ENCODE measurements at places on chromosomes 5 and 9.
A peak's percentile ranks its signal among the peaks of the same experiment; 100 is the strongest.

DNA sequence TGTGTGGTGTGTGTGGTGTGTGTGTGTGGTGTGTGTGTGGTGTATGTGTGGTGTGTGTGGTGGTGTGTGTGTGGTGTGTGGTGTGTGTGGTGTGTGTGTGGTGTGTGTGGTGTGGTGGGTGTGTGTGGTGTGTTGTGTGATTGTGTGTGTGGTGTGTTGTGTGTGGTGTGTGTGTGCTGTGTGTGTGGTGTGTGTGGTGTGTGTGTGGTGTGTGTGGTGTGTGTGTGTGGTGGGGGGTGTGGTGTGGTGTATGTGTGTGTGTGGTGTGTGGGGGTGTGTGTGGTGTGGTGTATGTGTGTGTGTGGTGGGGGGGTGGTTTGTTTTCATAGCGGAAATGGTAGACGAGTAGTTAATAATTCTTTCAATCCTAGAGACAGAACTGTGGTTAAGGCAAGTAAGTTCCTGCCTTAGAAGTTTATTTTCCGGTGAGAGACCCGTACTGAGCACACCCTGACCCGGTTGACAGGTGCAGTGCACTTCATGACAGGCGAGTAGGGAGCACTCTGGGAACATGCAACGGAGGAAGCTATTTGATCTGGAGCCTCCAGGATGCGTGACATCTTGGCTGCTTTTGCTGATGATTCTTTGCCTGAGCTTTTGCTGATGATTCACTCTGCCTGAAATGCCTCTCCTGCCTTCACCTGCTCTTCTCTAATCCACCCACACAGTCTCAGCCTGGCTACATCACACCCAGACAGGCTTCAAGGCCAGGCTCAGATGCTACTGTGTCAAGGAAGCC, 21.7 kb upstream of the FAT2 start:
- peak; percentile 30 for DNase-seq

DNA sequence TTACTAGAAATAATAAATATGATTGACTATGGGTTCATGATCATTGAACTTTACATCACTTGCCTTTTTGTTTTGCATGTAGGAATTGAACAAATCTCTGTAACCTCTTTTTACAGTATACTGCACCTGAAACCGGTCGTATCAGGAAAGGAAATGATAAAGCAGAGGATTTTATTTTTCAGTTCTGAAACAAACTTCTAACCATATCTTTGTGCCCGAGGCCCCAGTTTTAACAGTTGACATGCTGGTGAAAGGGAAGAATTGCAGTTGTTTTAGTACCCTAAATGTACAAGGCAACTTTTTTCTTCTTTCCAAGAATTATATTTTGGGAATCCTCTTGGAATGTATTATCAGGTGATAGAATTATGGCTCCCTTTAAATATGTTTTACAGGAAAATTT, 27.8 kb downstream of the TMEM38B start:
- DNase-seq, result no peak

DNA sequence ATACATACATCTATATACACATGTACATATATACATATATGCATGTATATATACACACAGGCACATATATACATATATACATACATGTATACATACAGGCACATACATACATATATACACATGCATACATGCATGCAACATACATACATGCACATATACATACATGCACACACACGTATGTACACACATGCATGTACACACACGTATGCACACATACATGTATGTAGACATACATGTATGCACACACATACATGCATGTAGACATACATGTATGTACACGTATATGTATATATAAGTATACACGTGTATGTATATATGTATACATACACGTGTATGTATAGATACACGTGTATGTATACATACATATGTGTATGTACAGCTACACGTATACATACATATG, 617.0 kb downstream of the RAB3C start:
- DNase-seq, result no peak

- DNase-seq, result no peak
These were observed 176.4 kb upstream of the PITX1 start for GRCh38 chr5:135210286-135211055.

GRCh38 chr5:125151150-125151900, 404.9 kb upstream of the ZNF608 start:
- no peak for DNase-seq

DNA sequence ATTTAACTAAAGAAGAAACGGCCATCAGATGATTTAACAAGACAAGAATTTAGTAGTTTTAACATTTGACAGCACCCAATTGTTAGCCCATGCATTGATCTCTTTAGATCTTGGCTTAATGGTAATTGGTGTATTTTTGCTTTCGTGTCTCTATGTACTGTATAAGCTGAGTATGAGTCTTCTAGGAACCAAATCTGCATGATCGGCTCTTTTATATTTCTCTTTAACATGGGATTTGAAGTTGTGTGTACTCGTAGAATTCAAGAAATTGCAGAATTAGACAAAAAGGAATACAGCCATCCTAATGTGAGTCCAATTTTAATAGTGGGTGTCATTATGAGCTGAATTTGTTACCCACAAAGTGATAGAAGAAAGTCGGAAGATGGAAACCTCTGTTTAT, 438.9 kb upstream of the WWC1 start:
- DNase-seq, result no peak

- no peak for DNase-seq
These were observed 171.7 kb downstream of the PIK3R1 start for GRCh38 chr5:68387074-68387796.

- no peak for DNase-seq
These were observed 5.4 kb upstream of the RABL6 start for GRCh38 chr9:136802321-136802720.

GRCh38 chr5:90307782-90308181, 101.8 kb downstream of the CETN3 start:
- no peak for DNase-seq

DNA sequence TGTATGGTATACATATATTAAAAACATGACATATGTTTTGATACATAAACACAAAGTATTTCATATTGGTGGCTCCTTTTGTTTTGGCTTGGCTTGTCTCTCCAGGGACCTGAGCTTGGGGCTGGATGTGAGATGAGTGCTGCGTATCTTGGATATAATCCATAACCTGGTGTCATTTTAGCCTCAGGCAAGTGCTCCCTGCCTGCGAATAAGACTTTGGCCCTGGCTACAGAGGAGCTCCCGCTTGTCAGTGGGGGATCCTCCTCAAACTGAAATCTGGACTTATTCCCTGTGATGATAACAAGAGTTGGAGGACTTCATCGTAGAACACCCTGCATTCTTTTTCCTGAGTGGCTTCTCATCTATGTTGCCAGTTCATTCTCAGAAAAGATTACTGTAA, 341.7 kb upstream of the CLINT1 start:
- no peak for DNase-seq

DNA sequence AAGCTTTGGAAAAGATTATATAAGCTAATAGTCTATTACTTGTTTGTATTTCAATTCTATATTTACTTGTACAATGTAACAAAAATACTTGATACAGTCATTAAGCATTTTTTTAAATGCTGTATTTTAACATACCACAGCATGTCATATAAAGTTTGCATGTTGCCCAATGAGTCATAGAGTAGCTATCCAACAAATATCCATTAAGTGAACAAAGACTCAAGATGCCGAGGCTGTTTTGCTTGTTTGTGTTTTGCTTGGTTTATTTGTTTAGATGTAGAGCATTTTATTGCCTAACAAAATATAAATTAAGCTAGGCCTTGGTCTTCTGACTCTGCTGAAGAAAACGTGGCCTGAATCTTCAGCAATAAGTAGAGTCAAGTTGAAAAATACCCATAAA, 1584.3 kb upstream of the NUDT12 start:
- DNase-seq, result no peak

DNA sequence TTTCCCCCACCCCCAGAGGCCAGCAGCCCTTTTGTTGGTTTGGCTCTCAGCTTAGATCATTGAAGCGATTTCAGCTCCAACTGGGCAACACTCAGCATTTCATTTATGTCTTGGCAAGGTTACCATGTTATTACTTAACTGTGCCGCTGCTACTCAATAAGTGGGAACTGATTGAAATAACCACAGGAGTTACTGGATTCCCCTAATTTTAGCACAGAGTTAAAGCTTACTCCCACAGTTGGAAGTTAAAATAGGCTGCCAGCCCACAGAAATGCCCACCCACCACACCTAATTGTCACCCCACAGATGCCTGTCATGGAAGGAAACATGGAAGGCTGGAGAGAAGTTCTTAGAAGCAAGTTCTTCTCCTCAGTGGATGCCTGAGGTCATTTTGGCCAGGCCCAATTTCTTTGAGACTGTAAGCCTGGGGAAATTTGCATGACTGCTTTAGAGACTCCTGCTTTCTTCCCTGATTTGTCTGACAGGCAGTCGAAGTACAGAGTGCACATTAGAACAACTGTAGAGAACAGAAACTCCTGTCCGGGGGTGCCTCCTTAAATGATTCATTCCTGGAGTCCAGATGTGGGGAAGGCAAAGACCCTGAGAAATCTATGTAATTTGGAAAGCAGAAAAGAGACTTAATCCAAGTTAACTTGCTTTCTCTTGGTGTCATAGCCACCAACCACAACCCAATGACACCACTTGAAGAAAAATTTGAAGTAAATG, 370.0 kb downstream of the ZSWIM6 start:
- no peak for DNase-seq

GRCh38 chr5:34042321-34042720, 692 bp downstream of the C1QTNF3 start:
- no peak for DNase-seq

- DNase-seq, result peak; percentile 57
These were observed 142.4 kb downstream of the PSAT1 start for GRCh38 chr9:78439190-78439865.

DNA sequence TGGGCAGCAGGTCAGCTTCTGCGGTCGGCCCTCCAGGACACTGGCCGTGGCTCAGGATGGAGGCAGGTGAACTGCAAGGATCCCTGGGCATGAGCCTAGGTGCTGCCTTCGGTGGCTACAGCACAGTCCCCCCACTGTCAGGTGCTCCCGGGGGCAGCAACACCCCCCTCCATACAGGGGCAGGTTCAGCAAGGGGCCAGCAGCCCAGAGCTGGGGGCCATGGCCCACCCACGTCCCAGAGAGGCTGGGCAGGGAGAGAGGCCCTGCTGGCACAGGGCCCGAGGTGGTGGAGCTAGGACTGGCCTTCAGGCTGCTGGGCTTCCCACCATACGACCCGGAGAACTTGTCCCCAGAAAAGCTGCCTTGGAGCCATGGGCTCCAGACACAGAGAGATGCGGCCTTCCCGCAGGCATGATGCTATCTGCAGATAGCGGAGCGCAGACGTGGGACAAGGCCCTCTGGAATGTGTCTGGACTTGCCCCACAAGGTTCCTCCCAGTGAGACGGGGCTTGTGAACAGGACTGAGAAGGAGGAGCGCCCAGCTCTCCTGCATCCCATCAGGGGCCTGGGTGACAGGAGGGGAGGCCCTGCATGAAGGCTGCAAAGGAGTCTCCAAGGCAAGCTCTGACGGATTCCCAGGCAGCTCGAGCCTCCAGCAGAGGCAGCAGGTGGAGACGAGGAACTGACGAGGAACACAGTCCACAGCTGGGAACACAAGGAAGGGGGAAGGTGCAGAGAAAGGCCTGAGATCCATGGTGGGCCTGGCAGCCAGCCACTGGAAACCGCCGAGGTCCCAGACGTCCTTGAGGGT, 111.1 kb downstream of the VAV2 start:
- DNase-seq, result no peak

Data from stimulated activated CD4-positive, alpha-beta T cell treated with anti-CD3 and anti-CD28 coated beads, Interleukin-2, amount 100 ng/mL, for 48 hours (primary cell).